EH (cell line): ENCODE measurements at places on chromosomes 12 and 14.

GRCh38 chr14:76948213-76948947 lies 80.1 kb downstream of the IRF2BPL start:
- DNase-seq = no peak

- DNase-seq = no peak
Measured at GRCh38 chr12:94191023-94191422, 42.6 kb downstream of the PLXNC1 start.

GRCh38 chr12:33248364-33248763 lies 191.3 kb downstream of the SYT10 start:
- no peak for DNase-seq

- DNase-seq = no peak
Measured at GRCh38 chr14:70008284-70009262, 129.4 kb downstream of the SMOC1 start.

- no peak for DNase-seq
Measured at GRCh38 chr12:102726686-102727085, 190.4 kb downstream of the PAH start.

- DNase-seq = no peak
Measured at GRCh38 chr12:125070661-125071390, 5.6 kb downstream of the AACS start.

- no peak for DNase-seq
Measured at GRCh38 chr12:98332642-98333041, 182.7 kb upstream of the TMPO start.

GRCh38 chr14:54257424-54257823 lies 139.4 kb upstream of the CDKN3 start:
- peak; percentile 14 for DNase-seq

GRCh38 chr12:123398550-123399254 lies 14.8 kb downstream of the KMT5A start:
- peak; percentile 88 for DNase-seq

- DNase-seq = no peak
Measured at GRCh38 chr14:99612071-99612737, 8.2 kb upstream of the CCDC85C start.

DNA sequence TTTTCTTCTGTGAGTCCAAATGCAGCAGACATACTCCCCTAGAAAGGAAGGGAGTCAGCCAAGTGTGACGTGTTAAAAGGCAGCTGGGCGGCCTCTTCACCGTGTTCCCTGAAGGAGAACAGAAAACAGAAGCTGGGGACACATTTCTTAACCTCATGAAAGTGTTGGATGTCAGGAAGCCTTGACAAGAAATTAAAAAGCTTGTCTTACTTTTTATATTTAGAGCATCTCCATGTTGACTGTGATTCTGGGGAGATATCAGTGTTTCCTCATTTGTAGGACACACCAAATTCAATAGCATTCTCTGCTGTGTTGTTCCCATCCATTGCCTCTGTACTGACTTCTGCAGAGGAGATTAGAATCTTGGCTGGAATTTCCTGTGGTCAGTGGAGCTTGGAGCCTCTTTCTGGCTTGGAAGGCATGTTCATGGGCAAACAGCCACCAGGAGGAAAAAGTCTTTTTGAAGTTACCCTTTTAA lies 93.7 kb downstream of the RMST start:
- DNase-seq = peak; percentile 1

GRCh38 chr12:97300891-97301290 lies 161.7 kb upstream of the RMST start:
- no peak for DNase-seq

GRCh38 chr12:20245491-20245890 lies 122.8 kb upstream of the PDE3A start:
- no peak for DNase-seq

- DNase-seq = no peak
Measured at GRCh38 chr12:73225941-73226340, 953.8 kb downstream of the TRHDE start.

- no peak for DNase-seq
Measured at GRCh38 chr14:81319314-81319713, 80.8 kb downstream of the STON2 start.

GRCh38 chr14:75205591-75205990 lies 29.2 kb upstream of the TMED10 start:
- DNase-seq = peak; percentile 78

- DNase-seq = no peak
Measured at GRCh38 chr14:49199159-49199558, 387.0 kb downstream of the RPS29 start.

- no peak for DNase-seq
Measured at GRCh38 chr12:98085046-98085755, 430.2 kb upstream of the TMPO start.

- DNase-seq = no peak
Measured at GRCh38 chr12:51232642-51233041, 6.0 kb upstream of the DAZAP2 start.

DNA sequence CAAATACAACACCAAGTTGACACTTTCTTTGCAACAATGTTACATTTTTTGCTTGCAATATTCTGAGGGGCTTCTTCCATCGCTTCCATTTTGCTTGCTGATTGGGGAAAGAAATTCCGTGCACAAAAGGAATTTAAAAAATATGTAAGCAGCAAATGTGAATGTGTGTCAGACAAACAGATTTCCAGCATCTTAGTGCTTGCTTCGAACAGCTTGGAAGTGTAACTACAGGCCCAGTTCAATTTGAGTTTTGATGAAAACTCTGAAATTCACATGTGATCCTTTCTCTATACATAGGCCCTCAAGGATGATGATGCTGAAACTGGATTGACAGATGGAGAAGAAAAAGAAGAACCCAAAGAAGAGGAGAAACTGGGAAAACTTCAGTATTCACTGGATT lies 399.1 kb downstream of the PAWR start:
- DNase-seq = no peak

DNA sequence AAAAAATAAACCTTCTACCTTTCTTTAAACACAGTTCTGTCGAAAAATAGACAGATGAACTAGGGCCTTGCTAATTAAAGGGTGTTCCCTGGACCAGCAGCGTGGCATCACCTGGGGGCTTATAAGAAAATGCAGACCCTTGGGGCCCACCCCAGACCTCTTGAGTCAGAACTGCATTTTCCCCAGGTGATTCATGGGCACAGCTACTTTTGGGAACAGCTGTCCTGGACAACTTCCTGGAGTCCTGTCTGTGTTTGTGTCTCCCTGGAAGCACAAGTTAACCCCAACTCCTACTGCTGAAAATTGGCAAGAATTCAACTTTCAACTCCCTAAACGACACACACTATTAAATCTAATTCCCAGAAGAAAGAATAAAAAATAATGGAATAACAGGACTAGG lies 17.8 kb downstream of the FBLN5 start:
- peak; percentile 49 for DNase-seq

- DNase-seq = peak; percentile 22
Measured at GRCh38 chr14:51182131-51182565, 57.9 kb upstream of the TMX1 start.

- DNase-seq = no peak
Measured at GRCh38 chr12:132253698-132254480, 75.5 kb downstream of the GALNT9 start.

DNA sequence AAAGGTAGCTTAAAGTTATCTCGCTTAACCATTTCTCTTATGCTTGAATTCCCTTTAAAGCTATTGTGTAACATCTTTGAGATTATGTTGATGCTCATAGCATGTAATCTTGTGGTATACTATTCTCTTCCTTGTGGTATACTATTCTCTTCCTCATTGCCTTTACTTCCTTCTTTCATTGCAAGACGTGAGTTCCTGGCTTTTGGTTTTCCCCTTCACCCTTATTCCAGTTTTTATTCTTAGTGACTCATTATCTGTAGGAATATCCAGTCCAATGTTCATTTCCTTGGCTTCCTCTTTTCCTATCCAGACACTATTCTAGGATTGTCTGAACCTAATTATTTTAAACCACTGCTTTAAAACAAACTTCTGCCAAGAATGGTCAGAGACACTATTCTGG lies 564.0 kb downstream of the CCER1 start:
- no peak for DNase-seq

- DNase-seq = peak; percentile 88
Measured at GRCh38 chr14:52695481-52696091, at the start of gene ERO1A. Gene ERO1A, minus strand, starts transcription at chr14:52695558. Its CDS starts 77 bp downstream, at chr14:52695481.

DNA sequence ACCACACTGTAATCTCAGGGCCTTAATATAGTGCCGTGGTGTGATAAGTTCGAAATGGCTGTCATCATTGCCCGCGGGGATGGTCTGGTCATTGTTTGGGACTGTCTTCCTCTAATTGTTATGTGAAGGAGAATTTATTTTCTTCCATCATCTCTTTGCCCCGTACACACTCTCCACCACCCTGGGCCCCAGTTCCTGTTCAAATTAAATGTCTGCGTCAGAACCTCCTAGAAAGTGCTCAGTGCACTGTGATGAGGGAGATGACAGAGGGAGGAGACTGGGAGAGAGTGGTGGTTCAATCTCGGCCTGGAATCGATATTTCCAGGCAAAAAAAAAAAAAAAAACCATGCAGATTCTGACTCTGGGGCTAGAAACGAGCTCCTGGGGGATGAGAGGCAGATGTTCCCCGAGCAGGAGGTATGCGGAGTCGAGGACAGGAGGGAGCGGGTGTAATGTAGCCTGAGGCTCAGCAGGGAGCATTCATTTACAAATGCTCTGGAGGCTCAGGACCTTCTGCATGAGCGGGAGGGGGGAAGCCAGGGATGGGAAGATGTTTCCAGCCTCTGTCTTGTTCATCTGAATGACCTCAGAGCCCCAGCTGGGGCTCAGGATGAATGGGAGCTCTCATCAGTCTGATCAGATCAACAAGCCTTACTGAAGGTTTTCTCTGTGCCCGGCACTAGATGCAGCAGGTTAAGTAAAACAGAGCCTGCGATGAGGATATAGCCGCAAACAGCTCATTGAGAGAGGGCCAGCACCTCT lies 219.5 kb downstream of the TBX5 start:
- DNase-seq = no peak

- DNase-seq = peak; percentile 85
Measured at GRCh38 chr12:77102691-77103090, 37.3 kb upstream of the E2F7 start.

DNA sequence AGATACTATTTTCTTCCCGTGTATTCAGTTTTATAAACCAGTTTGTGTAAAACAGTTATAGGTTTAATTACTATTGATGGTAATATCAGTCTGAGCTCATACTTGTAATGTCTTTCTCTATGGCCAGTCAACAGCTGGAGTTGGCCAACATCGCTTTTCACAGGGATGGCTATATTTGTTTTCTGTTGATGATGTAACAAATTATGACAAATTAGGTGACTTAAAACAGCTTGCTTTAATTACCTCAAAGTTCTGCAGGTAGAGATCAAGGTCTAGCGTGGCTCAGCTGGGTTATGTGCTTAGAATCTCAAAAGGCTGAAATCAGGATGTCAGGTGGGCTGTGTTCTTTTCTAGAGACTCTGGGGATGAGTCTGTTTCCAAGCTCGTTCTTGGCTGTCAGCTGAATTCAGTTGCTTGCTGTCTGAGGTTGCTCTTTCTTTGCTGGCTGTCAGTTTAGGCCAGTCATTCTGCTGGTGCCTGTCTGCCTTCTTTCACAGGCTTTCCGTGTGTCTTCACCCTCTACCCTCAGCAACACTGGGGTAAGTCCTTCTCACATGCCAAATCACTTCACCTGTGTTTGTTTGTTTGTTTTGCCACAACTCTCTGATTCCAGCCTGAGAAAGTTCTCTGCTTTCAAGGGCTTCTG lies 370.2 kb upstream of the E2F7 start:
- no peak for DNase-seq

DNA sequence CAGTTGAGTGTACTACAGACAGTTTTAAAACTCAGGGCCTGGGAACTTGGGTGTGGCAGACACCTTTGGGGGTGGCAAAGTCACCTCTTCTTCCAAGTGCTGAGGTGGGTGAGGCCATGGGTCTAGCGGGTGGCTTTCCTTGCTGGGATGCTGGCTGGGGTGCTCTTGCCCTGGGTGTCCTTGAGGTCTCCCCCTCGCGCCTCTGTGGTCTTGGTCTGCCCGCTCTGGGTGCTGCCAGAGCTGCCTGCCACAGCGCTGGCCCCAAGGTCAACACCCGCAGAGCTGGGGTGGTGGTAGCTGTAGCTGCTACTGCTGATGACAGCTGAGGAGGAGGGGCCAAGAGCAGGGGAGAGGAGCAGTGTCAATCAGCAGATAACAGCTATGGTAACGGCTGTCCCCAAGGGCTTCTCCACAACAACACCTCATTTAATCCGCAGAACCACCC lies 6.8 kb downstream of the KRT74 start:
- DNase-seq = no peak

DNA sequence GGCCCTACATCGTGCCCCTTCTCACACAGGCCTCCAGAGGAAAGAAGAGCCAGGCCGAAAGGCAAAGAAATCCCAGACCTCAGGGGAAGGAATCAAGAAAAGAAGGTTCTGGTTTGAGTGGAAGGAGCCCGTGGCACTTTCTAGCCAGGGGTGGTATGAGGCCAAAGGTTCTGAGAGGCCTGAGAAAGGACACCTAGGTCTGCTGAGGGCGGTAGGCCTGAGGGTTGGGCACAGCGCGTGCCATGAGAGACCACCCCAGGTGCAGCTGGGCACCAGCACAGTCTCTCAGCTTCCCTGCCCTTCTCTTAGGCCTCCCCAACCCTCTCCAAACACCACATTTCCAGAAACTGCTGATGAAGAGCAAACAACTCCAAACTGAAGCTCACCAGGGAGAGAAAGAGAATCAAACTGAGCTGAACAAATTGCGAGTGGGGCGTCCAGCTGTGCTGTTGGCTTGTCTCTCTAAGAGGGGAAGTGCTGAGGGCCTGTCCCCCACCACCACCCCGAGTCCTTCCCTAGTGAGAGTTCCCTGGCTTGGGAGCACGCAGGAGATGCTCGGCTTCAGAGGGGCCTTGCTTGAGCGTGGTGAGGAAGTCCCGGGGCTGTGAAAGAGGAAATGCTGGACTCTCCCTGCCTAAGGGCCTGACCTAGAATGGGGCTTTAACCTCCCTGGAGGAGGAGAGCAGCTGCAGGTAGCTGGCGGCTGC lies 184.8 kb downstream of the ZFP36L1 start:
- no peak for DNase-seq

GRCh38 chr12:90951432-90952105 lies 3.4 kb downstream of the CCER1 start:
- DNase-seq = peak; percentile 38

DNA sequence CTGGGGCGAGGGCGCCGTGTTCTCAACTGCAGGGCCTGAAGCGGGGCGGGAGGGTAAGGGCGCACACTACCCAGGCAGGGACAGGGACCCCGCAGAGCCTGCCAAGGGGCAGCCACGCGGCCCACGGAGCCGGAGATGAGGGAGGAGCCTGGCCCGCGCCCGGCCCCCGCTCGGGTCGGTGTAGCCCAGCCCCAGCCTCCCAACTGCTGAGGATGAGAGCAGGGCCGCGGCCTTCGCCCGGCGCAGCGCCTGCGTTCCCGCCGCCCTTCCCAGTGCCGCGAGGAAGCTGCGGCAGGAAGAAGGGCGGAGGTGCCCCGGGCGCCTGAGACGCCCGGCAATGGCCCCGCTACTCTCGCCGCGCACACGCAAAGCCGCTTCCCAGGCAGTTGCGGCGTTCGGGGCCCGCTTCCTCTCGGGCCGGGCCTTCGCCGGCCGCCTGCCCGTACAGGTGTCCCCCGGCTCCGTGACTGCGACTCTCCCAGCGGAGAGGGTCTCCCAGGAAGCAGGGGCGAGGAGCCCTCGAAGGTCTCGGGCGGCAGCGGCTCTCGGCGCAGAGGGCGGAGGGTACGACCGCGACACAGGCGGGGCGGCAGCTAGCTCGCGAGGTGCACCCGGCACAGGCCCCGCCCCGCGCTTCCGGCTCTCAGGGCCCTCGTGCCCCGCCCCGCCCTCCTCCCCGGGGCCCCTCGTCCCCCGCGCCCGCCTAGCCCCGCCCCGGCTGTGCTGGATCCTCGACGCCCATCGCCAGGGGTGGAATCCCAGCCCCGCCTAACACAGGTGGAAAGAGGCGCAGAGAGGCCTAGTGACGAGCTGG lies 24.8 kb upstream of the YY1 start:
- DNase-seq = peak; percentile 79

- DNase-seq = no peak
Measured at GRCh38 chr12:11821386-11822080, 172.1 kb downstream of the ETV6 start.
